ENCODE measurements at places on chromosomes 7 and 10.

- DNase-seq, result no peak
These were observed 23.1 kb downstream of the SP4 start for GRCh38 chr7:21450941-21451340.

DNA sequence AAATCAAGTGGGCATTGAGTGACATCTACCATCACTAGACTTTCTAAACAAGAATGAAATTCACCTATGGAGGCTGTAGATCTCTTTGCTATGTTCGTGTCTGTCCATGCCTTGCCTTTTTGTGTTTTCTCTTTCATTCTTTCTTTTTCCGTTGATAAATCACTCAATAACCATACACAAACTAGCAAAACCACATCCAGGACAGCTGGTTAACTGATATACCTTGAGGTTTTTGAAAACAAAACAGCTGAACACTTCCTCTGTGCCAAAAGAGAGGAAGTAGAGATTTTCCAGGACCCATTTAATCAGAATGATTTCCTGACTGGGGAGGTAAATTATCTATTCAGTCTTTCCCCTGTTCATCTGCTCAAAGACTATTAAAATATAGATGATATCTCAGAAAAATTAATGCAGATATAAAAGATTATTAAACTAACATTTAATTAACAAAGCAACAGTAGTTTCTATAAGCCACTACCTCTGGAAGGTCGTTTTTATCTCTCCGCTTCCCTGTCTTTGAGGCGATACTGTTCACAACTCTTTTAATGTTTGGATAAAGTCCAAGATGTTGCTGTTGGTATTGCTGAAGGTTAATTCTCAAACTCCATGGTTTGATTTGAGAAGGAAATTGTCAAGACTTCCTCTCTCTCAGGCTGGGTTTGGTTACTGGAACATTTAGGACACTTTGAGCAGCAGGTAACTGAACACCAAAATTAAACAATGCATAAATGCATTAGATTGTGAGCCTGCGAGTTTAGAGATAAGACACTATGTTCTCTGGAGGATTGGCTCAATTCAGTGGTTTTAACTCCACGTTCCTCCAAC lies 24.4 kb upstream of the C10orf67 start:
- no peak for DNase-seq

DNA sequence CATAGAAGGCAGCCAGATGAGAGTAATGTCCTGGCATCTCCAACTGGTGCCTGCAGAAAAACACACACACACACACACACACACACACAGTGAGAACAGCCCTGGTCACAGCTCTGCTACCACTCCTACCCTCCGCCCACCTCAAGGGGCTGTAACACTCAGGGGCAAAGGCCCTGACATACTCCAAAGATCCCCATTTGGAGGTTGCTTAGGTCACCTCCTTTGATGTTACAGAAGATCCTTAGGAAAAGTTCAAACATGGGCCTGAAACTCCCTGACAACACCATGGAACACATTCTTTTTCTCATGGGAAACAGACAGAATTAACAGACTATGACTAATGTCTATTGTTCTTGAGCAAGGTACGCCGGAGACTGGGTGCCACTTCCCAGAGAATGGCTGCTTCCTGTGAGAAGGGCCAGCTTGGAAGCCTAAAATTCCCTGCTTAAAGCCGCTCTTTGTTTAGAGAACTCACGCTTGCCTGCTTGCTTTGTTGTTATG lies 27.7 kb downstream of the DENND11 start:
- DNase-seq, result no peak

- DNase-seq, result no peak
These were observed 4.5 kb upstream of the DRGX start for GRCh38 chr10:49400365-49400764.

DNA sequence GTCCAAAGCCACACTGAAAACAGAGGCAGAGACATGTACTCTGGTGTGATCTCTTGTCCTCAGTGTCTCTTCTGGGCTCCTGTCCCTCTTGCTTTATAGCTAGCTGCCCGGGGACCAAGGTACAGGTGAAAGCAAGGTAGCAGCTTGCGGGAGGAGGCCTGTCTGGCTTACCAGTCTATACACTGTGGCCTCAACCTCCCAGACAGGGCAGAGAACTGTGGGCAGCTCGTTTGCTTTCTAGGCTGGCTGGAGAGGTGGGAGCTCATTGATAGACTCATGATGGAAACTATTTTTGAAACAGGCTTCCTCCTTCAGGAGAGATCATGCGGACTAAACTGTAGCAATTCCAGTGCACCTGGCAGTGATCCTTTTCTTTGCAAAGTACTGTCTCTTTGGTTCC lies 4.6 kb downstream of the CYREN start:
- no peak for DNase-seq

DNA sequence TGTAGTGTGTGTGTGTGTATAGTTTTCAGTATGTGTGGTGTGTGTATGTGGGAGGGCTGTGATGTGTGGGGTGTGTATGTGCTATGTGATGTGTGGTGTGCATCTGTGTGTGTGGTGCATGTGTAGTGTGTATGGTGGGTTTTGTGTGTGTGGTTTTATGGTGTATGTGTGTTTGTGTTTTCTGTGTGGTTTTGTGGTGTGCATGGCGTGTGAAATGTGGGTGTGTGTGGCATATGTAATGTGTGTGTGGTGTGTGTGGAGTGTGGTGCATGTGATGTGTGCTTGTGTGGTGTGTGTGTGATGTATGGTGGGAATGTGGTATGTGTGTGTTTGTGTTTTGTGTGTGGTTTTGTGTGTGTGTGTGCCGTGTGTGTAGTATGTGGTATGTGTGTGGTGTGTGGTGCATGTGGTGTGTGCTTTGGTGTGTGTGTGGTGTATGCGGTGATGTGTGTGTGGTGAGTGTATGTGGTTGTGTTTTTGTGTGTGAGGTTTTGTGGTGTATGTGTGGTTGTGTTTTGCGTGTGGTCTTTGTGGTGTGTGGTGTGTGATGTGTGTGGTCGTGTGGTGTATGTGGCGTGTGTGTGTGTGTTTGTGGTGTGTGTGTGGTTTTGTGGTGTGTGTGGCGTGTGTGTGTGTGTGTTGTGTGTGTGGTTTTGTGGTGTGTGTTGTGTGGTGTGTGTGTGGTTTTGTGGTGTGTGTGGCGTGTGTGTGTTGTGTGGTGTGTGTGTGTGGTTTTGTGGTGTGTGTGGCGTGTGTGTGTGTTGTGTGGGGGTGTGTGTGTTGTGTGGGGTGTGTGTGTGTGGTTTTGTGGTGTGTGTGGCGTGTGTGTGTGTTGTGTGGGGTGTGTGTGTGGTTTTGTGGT lies 18.0 kb upstream of the PPP2R2D start:
- no peak for DNase-seq

- DNase-seq, result no peak
These were observed 80.5 kb downstream of the TBXAS1 start for GRCh38 chr7:139909379-139910050.

GRCh38 chr10:22617516-22617915 lies 96.9 kb downstream of the PIP4K2A start:
- no peak for DNase-seq

GRCh38 chr10:1243486-1244234 lies 187.5 kb downstream of the WDR37 start:
- DNase-seq, result no peak

DNA sequence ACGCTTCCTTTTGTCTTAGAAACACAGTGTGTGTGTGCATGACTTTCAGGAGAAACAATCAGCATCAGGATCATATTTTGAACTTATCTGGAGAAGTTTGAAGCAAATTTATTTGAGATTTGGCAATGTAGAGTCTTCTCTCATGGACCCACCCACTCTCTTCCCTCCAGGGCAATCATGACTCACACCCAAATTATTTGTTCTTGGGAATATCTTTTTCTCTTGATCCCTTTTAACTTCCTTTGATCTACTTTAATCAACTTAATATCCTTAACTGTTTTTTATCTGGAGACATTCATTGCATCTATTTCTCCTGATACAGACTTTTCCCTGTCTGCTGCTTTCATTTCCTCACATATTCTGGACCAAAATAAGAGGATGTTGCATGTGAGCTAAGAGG lies 1174.3 kb downstream of the GATA3 start:
- DNase-seq, result no peak

- DNase-seq, result no peak
These were observed 262.5 kb downstream of the TRIL start for GRCh38 chr7:28695300-28696295.

DNA sequence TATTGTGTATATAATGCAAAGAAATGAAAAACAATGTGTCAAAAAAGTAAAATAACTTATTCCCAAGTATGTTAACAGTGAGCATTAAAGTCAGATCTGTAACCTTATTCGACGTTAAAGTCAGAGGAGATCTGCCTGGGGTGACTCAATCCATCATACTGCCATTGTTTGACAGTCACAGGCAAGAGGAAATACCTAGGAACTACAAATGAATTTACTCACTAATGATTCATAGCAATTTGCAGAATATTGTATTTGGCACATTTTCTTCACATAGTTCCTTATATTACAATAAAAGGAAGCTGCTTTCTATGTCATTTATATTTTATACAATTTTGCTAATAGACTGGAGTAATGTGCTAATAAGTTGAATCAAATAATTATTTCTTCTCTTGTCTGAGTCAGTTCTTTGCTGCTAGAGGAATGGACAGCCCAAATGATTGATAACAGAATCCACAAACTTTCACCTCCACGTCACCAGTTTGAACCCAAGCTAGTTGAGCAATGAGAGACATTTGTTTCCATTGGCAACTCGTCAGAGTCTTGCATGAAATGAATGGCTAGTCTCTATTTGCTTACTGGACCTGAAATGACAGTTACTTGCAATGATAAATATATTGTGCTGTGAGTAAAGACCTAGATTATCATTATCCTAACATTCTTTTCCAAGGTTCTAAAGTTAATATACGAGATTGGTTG lies 48.5 kb upstream of the TMEM106B start:
- DNase-seq, result no peak

GRCh38 chr10:62183442-62183841 lies 85.2 kb downstream of the RTKN2 start:
- DNase-seq, result peak; percentile 97

DNA sequence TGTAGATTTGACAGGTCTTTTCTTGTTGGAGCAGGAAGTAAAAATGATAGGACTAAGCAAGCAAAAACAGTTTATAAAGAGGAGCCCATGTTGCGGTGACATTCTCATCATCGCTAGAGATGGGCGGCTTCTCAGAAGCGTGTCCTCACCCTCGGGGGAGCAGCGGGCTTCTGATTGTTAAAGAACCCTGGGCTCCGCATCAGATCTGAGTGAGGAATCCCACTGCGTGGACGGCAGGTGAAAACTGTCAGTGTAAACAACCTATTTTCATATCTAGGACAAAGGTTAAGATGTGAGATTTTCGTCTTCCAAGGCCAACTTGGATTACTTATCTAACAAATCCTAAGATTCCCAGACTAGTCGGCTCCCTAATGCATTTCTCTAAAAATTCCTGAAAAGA lies 177.6 kb downstream of the ADARB2 start:
- DNase-seq, result no peak

GRCh38 chr7:6181136-6181535 lies 91.3 kb downstream of the CYTH3 start:
- no peak for DNase-seq

DNA sequence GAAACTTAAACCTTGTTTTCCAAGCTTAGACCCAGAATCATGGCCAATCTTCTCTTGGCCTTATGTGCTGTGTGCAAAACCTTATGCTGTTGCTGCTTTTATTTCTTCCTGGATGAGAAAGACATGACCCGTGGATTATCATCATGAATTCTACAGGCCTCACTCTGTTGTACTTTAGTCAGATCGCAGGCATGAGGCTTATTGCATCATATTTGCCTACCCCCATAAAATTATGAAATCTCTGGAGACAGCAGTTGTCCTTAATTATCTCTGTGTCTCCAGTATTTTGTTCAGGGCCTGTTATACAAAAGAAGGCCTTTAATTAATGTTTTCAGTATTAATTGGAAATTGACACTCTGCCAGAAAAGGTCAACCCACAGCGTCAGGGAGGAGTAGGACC lies 71.6 kb downstream of the PLCE1 start:
- no peak for DNase-seq

DNA sequence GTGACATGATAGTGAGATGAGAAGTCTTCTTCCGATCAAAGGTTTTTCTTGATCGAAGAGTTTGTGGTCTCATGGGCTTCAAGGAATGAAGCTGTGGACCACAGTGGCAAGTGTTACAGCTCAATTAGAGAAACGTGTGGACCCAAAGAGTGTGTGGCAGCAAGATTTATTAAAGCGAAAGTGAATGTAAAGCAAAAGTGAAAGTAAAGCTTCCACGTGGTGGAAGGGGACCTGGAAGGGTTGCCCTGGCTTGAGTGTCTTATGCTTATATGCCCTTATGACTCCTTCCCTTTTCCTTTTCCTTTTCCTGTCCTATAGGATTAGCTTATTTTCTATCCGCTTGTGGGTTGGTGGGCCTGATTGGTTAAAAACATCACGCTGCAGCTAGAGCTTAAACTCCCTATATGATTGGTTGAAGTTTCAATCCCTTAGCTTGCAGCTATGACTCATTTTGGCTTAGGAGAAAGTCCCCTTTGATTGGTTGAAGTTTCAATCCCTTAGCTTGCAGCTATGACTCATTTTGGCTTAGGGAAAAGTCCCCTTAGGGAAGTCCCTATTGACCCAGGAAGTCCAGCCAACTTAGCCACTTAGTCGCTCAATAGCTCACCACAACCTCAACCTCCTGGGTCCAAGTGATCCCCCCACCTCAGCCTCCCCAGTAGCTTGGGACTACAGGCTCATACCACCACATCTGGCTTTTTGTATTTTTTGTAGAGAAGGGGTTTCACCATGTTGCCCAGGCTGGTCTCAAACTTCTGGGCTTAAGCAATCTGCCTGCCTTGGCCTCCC lies 34.7 kb downstream of the MRPS24 start:
- DNase-seq, result peak; percentile 56

- no peak for DNase-seq
These were observed 339.9 kb downstream of the DNAJB6 start for GRCh38 chr7:157676456-157677255.

DNA sequence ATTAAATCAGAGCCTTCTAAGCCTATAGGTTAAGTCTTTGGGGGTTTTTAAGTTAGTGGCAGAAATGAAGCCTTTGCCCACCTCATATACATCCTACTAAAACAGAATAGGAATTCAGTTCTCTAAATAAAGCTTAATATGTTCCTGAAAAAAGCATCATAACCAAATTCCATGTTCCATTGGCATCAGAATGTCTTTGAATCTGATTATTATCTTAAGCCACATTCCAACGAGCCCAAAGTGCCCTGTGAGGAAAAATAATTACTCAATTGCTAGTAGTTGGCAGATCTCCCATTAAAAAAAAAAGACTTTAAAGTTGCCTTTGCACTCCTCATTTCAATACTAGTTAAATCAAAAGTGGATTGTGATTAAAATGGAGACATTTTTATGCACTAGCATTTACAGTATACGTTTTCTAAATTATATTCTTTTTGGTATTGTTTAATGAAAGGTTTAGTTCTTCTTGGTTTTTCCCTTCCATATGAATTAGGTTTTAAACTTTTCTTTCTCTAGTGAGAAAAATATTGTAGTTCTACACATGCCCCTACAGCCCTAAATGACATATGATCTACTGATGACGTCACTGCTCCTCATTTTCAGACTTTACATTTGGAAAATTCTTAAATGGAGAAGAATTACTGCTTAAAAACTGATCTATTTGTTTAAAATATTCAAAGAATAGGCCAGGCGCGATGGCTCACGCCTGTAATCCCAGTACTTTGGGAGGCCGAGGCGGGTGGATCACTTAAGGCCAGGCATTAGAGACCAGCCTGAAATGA lies 54.3 kb upstream of the CABCOCO1 start:
- DNase-seq, result no peak

- DNase-seq, result no peak
These were observed 185.1 kb downstream of the INHBA start for GRCh38 chr7:41517771-41518170.
